ENCODE measurements at places on chromosomes 6 and 20.

GRCh38 chr6:36666826-36667591 is 11.5 kb upstream of the CDKN1A start:
- DNase-seq: no peak

GRCh38 chr6:146913842-146914488 is 290.3 kb upstream of the STXBP5 start:
- DNase-seq: no peak

- no peak for DNase-seq
Measured at GRCh38 chr6:4506223-4506622, 270.0 kb upstream of the CDYL start.

DNA sequence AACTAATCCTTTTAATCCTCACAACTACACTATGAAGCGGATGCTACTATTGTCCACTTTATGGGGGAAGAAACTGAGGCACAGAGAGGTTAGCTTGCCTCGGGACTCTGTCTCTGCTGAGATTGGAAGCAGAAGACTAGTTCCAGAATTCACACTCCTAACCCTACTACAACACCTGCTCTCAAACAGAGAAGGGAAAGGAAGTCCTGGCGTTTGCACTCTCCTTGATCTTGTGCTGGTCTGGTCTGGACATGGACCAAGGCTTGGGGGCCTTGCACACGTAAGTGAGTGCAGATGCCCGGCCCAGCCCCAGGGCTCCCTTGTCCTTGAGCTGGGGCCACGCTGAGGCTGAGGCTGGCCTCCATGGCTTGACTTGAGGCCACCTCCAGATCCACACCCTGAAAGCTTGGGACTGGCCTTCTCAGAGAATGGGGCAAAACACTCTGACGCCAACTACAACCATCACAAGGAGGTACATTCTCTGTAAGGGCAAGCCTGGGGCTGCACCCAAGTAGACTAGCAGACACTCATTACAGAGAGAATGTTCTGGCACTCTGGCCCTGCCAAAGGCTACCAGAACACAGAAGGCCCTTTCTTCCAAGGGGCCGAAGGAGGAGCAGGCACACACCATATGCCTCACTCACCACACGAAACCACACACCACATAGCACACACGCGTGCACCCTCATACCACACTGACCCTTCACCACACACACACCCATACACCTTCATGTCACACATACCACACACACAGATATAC is 33.3 kb upstream of the EZR start:
- DNase-seq: no peak

DNA sequence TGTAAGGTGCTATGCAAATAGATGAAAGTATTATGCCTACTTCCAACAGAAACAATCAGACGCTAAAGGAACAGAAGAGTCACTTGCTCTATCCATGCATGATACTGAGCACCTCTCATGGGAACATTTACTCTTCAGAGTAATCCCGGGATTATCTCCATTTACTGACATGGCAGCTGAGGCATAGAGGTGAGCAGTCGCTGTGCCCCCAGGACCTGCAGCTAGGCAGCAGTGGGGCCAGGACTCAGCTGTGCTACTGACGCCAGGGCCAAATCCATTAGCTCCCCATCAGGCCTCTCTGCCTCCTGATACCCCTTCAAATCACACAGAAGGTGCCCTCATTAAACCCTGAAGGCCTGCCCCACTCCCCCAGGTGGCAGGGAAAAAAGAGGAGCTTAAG is 51.9 kb downstream of the TRAM2 start:
- DNase-seq: no peak

DNA sequence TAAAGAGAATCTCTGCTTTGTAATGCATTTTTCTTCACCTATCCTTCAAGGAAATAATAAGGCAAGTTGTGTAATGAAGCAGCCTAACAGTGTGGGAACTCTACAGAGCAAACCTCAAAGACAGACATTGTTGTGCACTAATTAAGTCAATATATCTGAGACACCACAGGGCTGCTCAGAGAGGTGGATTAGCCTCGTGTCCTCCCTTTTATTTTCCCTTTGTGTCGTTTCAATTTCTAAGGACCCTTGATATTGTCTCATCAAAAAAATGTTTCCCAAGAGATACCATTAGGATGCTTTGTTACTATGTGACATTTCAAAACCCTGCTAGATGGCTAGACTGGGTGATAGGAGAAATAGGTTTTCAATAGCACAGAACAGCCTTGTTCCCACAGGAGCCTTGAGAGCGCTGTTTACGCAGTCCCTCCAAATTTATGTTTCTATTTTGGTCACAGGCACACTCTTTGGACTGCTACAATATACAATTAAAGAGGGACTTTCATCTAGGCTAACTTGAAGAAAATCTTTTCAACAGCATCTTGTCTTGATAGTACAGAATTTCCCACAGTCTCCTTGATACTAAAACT is 23.1 kb downstream of the UBE3D start:
- no peak for DNase-seq

DNA sequence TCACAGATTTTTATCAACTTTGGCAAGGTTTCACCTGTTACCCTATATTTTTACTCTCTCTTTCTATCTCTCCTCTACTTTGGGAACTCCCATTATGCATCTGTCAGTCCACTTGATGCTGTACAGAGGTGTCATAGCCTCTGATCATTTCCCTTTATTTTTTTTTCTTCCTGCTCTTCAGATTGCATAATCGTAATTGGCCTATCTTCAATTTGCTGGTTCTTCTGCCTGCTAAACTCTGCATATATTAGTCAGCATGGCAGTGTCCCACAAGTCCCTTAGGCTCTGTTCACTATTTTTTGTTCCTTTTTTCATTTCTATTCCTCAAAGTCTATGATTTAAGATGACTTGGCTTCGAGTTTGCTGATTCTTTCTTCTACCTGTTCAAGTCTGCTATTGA is 44.7 kb upstream of the MICB start:
- DNase-seq: no peak

- no peak for DNase-seq
Measured at GRCh38 chr6:1858196-1858595, 248.5 kb downstream of the FOXC1 start.

- no peak for DNase-seq
Measured at GRCh38 chr6:127303917-127304316, 37.3 kb downstream of the RNF146 start.

DNA sequence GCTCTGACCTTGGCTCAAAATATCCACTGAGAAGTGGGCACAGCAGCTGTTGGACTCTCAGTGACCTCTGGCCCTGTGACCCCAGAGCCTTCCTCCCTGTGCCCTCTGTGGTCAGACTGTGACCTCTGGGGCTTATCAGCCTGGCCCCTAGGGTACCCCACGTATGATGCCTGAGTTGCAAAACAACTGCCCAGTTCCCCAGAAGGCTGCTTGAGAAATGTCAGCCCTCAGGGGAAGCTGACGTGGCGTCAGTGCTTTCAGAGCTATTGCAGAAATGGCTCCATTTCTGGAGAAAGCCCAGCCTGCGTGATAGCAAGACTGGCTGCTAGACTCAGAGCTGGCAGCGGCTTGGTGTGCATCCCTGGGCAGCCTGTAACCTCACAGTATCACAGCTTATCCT is 31.5 kb upstream of the TGM2 start:
- no peak for DNase-seq

GRCh38 chr6:85273046-85273445 is 176.8 kb upstream of the NT5E start:
- no peak for DNase-seq

DNA sequence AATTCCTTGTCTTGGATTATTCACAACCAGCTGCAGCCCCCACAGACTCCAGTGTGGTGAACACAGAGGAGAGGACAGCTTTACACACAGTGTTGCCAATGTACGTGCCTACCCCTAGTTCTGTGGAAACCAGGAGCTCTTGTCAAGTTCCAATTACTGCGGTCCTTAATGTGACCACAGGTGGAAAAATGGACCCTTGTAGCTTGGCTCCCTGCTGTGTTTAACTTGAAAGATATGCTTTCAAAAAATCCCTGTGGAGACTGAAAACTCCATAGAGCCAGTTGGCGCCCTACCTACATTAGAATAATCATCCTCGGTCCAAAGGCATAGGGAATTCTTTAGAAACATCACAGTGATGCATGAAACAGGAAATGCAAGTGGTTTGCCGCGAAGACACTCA is 118.3 kb upstream of the SLC22A23 start:
- no peak for DNase-seq

DNA sequence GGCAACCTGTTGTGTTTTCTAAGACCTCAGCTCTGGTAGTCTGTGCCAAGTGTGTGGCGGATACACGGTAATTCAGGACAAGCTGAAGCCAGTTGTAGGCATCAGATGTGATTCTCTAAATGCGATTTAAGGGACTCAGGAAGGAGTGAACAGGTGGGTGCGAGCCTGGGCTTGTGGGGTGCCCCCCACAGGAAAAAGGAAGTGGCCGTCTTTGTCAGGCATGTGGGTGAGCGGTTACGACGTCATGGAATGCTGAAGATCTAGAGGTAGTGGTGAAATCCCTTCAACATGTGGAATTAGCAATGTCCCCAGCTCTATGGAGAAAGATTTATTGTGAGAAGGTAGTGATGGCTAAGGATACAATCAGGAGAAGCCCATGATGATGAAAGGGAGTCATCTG is 95.1 kb upstream of the EXOC2 start:
- peak; percentile 22 for DNase-seq

DNA sequence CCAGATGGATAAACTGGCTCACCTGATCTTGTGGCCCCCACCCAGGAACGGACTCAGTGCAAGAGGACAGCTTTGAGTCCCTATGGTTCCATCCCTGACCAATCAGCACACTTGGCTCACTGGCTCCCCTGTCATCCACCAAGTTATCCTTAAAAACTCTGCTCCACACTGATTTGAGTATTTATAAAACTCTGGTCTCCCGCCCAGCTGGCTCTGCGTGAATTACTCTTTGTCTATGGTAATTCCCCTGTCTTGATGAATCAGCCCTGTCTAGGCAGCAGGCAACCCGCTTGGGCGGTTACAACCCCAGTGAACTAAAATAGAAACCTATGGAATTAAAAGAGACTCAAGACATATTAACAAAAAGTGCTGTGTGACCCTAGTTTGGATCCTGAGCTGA is 38.1 kb upstream of the CD83 start:
- no peak for DNase-seq

DNA sequence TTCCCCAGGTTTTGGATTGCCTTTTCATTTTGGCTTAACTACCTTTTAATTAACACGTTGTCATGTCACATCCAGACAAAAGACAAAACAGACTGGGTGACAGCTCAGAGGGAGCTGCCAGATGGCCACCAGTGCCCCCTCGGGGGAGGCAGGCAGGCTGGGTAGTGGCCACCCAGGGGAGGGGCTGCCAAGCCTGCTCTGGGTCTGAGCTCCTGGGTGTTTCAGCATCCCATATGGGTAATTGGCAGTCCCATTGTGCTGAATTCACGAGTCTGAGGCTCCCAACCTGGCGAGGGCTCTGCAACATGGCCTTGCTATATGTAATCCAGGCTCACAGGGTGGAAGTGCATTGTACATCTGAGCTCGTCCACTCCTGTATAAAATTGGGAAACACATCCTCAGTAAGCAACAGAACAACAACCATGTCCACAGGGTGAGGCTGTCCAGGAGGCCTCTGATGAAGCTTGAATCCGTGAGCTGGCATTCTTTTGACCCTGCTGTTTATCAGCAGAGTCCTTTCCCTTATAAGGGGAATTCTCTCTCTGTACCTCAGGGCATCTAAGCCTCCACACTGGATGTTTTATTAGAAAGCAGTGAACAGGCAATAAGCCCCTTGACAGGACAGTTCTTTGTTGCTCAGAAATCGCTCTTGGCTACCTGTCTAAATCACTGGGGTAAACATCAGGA is 111.7 kb upstream of the SLC22A23 start:
- DNase-seq: no peak

GRCh38 chr6:162710419-162710818 is 17.1 kb downstream of the PRKN start:
- DNase-seq: no peak

DNA sequence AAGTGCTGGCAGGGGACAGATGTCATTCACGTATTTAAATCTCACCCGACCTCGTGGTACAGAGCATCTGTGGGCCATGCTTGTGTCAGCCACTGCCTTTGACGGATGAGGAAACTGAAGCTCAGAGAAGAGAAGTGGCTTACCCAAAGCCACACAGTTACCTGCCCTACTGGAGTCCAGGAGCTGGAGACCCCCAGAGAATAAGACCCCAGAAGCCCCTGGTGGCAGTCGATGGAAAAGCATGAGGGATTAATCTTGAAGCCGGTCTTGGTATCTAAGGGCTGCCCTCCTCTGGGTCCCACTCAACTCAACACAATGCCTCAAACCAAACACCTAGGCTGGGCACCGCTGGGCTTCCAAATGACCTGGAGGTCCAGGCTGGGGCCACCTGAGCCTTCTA is 83.1 kb downstream of the GRM4 start:
- no peak for DNase-seq

- DNase-seq: no peak
Measured at GRCh38 chr6:67666177-67666964, 968.7 kb upstream of the ADGRB3 start.

DNA sequence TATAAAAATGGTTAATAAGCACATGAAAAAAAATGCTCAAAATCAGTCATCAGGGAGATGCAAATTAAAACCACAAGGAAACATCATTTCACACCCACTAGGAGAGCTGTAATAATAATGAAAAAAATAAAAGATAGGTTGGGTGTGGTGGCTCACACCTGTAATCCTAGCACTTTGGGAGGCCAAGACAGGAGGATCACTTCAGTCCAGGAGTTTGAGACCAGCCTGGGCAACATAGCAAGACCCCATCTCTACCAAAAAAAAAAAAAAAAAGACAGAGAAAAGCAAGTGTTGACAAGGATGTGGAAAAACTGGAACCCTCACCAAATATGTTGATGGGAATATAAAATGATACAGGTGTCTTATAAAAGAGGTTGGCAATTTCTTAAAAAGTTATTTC is 3.0 kb upstream of the MYLK4 start:
- DNase-seq: no peak

DNA sequence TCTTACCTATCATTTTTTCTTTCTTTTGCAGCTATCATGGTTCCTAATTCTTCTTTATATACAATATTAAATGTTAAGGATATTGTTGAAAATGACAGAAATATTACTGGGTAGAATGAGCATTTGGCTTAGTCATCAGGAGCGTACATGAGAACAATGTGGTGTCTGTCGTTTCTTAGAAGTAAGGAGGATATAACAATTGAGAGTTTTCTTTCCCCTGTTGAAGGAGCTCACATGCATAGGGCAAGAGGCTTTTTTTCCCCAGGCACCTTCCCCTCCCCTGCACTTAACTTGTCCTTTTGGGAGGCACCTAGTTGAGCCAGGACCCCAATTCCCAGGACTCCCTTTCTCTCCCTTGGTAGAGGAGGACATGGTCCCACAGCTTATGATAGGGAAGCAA is 25.0 kb downstream of the MC3R start:
- no peak for DNase-seq

- DNase-seq: no peak
Measured at GRCh38 chr6:39707962-39708683, 17.1 kb downstream of the KIF6 start.

DNA sequence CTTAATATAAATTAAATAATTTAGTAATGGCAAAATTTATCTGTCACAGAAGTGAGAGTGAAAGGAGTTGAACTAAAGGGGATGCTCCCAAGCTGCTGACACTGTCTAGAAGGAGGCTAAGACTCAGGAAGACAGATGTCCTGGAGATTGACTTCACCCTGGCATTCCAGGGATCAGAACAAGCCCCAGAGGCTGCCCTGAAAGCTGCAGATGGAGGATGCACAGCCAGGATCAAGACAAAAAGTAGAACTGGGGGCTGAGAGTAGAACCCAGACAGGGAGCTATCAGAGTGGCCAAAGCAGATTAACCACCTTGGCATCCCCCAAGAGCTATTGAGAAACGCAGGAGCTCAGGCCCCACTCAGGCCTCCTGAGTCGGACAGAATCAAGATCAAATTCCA is 189.2 kb upstream of the PLCB4 start:
- no peak for DNase-seq
